ENCODE measurements at places on chromosomes 5 and 9.

- peaks cover 15% of the 10 kb centered on the region for H3K4me1 ChIP-seq
- no peak overlapping the region for H3K27ac ChIP-seq
- no peak for DNase-seq
- H3K36me3 ChIP-seq = no peaks in the 10 kb centered on the region
Measured at GRCh38 chr9:129348890-129349664, 171.0 kb upstream of the IER5L start.

- H3K4me3 ChIP-seq = no peak overlapping the region
- no peaks in the 10 kb centered on the region for H3K4me1 ChIP-seq
- no peak for DNase-seq
- no peak overlapping the region for H3K27ac ChIP-seq
Measured at GRCh38 chr5:98433022-98433421, 340.4 kb upstream of the RGMB start.

DNA sequence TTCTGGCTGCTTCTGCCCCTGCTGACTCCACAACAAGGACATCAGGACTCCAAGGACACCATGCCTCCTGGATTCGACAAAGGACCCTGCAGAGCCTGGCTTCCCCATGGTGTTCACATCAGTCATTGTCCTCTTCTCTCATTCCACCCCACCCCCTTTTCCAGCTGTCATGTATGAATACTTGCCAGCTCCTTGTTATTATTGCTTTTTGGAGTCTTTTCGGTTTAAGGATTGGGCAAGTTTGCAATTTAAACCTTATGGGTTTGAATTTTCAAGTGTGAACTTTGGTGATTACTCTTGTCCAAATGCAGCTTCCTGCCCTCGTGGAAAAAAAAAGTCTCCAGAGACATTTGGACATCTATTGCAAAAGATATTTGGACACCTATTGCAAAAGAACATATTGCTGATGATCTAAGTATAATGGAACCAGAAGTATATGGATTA lies 14.2 kb upstream of the LVRN start:
- no peak overlapping the region for H3K4me3 ChIP-seq
- H3K36me3 ChIP-seq = no peaks in the 10 kb centered on the region
- no peaks in the 10 kb centered on the region for H3K27me3 ChIP-seq

DNA sequence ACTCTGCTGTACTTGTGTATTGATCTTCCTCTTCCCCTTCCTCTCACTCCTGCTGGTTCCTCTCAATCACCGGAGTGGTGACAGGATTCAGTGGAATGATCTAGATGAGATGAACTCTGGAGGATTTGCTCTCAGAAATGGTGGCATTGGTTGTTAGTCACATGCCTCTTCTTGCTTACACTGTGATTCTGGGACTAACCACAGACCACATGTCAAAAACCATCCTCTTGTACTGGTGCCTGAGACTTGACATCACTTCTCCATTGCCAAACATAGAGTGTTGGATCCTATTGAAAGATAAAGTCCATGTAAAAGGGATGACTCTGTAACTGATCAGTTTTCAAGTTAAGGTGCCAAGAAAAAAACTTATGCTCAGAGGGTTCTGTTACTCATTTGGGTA lies 506.5 kb downstream of the DMAC1 start:
- DNase-seq = no peak
- no peaks in the 10 kb centered on the region for H3K4me1 ChIP-seq
- no peaks in the 10 kb centered on the region for H3K27me3 ChIP-seq
- H3K27ac ChIP-seq = no peak overlapping the region

GRCh38 chr5:10471677-10472076 lies 30.0 kb downstream of the ROPN1L start:
- H3K27me3 ChIP-seq = no peaks in the 10 kb centered on the region
- H3K27ac ChIP-seq = no peak overlapping the region
- H3K4me3 ChIP-seq = no peak overlapping the region
- no peaks in the 10 kb centered on the region for H3K36me3 ChIP-seq
- H3K4me1 ChIP-seq = no peaks in the 10 kb centered on the region
- DNase-seq = no peak

- H3K27me3 ChIP-seq = no peaks in the 10 kb centered on the region
- H3K36me3 ChIP-seq = no peaks in the 10 kb centered on the region
- no peak for DNase-seq
- no peaks in the 10 kb centered on the region for H3K4me1 ChIP-seq
- no peak overlapping the region for H3K4me3 ChIP-seq
- no peak overlapping the region for H3K27ac ChIP-seq
Measured at GRCh38 chr5:18420711-18421110, 786.5 kb downstream of the TAF11L14 start.

DNA sequence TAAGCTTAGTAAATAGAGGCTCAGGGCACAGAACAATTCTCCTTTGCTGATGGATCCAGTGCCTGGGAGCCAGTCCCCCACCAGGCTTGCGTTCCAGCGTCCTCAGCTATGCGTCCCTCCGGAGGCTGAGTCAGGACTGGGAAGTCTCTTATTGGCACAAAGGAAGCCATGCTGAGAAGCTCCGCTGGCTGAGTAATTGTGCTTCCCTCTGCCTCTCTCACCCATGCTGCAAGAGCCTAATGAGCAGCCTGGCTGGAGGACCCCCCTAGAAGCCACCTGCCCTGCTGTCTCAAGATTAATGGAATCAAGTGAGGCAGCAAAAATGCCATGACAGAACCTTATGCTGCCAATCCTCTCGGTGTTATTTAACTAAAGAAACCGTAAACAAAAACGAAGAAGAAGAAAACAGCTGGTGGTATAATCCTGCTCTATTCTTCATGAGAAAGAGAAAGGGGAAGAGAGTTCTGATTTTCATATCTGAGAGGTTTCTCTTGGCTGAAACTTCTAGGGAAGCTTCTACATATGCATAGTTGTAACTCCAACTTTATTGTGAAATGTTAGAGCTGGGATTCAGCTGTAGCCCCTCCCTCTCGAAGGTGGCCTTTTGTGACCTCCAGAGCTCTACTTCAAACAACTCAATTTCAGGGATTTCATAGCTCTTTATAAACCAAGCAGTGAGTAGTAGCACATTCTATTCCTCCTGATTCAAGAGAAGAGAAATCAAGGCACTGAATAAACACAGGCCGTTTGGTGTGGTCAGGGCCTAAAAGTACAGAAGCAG lies 185.4 kb upstream of the SEMA6A start:
- H3K27me3 ChIP-seq = no peaks in the 10 kb centered on the region
- H3K4me1 ChIP-seq = no peaks in the 10 kb centered on the region
- H3K36me3 ChIP-seq = no peaks in the 10 kb centered on the region

DNA sequence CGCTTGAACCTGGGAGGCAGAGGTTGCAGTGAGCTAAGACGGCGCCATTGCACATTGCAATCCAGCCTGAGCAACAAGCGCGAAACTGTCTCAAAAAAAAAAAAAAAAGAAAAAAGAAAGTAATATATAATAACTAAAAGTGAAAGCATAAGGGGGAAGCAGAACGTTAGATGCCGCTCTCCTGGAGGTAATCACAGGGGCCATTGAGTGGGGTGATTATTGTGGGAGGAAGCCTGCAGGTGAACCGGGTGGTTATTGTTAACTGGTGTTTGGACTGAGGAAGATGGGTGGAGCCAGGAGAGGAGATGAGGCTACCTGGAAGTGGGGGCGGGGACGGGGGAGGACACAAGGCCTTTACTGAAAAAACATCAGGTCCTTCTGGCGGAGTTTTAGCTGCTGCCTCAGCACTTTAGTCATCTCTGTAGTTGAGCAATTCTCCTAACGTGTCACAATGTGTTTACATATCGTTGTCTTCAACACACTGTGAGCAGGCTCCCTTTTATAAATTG lies 5.3 kb upstream of the TJP2 start:
- DNase-seq = no peak
- no peak overlapping the region for H3K4me3 ChIP-seq
- no peaks in the 10 kb centered on the region for H3K27me3 ChIP-seq
- no peaks in the 10 kb centered on the region for H3K4me1 ChIP-seq
- H3K27ac ChIP-seq = no peak overlapping the region

GRCh38 chr5:55923865-55924500 lies 70.8 kb downstream of the IL6ST start:
- no peak overlapping the region for H3K27ac ChIP-seq
- no peak overlapping the region for H3K4me3 ChIP-seq
- H3K27me3 ChIP-seq = no peaks in the 10 kb centered on the region
- H3K36me3 ChIP-seq = no peaks in the 10 kb centered on the region
- DNase-seq = no peak
- no peaks in the 10 kb centered on the region for H3K4me1 ChIP-seq

DNA sequence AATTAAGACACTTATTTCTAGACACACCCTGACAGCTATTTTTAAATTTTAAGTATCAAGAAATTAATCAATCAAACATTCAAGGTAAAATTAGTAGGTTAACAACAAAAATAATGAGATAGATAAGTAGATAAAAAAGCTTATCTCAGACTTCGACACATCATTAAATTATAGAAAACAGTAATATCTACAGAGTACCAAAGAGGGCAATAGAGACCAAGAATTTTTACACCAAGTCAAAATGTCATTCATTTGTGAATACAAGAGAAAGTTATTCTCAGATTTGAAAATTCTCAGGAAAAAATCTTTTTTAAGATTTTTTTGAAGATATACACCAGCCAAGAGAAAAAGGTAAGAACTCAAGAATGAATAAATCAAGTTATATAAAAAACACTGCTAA lies 445.6 kb downstream of the ACTL7B start:
- no peak for DNase-seq
- no peaks in the 10 kb centered on the region for H3K36me3 ChIP-seq
- no peak overlapping the region for H3K27ac ChIP-seq
- no peaks in the 10 kb centered on the region for H3K27me3 ChIP-seq

DNA sequence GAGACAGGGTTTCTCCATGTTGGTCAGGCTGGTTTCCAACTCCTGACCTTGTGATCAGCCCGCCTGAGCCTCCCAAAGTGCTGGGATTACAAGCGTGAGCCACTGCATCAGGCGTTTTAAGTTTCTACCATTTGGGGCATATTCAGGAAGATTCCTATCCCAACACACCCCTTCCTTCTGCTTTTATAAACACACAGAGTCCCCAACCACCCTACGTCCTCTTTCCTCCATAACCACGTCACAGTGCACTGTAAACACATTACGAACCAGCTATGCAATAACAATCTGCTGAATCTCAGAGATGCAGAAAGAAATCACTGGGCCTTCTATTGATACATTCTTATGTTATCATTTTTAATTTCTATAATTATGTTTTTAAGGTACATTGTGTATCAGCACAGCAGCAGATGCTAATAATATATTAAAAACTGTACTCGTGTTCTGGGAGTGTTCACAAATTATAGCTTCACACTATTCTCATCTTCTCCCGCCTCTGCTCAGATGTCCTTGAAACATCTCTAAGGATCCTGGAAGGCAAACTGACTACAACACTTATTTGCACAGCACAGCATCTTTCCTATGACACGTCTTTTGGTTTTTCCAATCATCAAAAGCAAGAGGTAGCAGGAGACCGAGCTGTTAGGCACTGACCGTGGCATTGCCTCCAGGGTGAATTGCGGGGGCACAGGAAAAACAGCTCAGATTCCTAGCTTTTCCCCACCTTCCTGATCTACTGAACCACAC lies 60.2 kb downstream of the KCNIP1 start:
- peaks cover 9% of the 10 kb centered on the region for H3K4me1 ChIP-seq
- no peaks in the 10 kb centered on the region for H3K36me3 ChIP-seq
- DNase-seq = no peak
- no peak overlapping the region for H3K4me3 ChIP-seq

- peak; percentile 67 for DNase-seq
- peaks cover 22% of the 10 kb centered on the region for H3K4me1 ChIP-seq
- no peaks in the 10 kb centered on the region for H3K36me3 ChIP-seq
Measured at GRCh38 chr9:133258061-133259015, 16.7 kb downstream of the ABO start.

GRCh38 chr5:117131048-117131679 lies 556.5 kb upstream of the SEMA6A start:
- no peaks in the 10 kb centered on the region for H3K36me3 ChIP-seq
- H3K4me3 ChIP-seq = no peak overlapping the region
- H3K27ac ChIP-seq = no peak overlapping the region
- no peaks in the 10 kb centered on the region for H3K27me3 ChIP-seq
- no peaks in the 10 kb centered on the region for H3K4me1 ChIP-seq

DNA sequence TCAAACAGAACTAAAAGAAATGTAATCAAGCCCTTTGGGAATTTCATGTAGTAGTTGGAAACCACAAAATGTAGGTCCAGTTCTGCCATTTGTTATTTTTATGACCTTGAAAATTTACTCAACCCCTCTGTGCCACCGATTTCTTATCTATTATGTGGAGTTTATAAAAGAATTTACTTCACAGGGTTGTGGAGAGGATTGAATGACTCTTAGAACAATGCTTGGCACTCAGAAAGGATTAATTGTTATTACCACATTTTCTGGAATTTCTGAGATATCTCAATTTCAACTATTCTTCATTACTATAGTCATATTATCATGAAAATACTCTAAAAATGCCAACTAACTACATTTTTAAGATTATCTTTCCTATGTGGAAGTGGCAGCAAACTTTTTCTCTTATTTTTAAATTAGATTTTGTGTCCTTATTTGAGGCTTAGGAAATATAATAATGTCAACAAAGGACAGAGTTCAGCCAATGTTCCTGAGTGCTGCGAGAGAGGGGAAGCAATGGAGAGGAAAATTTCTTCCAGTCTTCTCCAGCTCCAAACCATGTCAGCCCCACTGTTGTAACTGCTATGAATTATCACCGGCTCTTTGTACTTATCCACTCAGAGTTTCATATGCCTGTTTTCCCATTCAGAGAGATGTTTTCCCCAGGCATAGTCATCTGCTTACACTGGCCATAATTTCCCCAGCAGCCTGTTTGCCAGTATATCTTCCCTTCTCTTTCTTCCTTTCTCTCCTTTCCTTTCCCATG lies 525.6 kb downstream of the SPATA31D1 start:
- no peaks in the 10 kb centered on the region for H3K27me3 ChIP-seq
- no peak for DNase-seq
- no peak overlapping the region for H3K4me3 ChIP-seq
- H3K27ac ChIP-seq = no peak overlapping the region

DNA sequence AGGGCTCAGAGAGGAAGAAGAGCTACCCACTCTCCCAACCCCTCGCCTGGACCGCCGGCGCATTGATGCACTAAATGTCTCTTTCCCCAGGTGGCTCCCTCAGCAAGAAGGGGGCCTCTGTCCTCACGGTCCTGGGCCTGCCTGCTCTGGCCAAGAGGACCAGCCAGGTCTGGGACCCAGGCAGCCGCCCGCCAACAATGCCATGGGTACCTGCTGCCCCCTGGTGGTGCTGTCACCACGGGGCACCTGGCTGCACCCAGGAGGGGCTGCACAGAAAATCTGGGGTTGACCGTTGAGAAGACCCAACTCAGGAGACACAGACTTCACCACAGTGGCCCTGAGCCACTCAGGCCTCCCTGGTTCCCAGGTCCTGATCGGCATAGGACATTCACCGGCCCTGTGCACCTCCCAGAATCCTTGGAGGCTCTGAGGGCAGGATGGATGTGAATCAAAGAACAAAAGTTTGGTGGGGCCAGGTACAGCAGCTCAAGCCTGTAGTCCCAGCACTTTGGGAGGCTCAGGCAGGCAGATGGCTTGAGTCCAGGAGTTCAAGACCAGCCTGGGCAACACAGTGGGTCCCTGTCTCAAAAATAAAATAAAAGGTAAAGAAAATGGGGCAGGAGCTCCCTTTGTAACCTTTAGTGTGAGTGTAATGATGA lies 2.4 kb upstream of the VAV2 start:
- peak; percentile 78 for DNase-seq
- H3K4me1 ChIP-seq = peaks cover 9% of the 10 kb centered on the region
- no peaks in the 10 kb centered on the region for H3K27me3 ChIP-seq
- H3K27ac ChIP-seq = no peak overlapping the region
- H3K36me3 ChIP-seq = no peaks in the 10 kb centered on the region
- H3K4me3 ChIP-seq = no peak overlapping the region

GRCh38 chr5:139667001-139667729 lies 19.0 kb downstream of the CXXC5 start:
- H3K27ac ChIP-seq = peak overlapping the region; percentile 94
- H3K4me1 ChIP-seq = peaks cover 62% of the 10 kb centered on the region
- DNase-seq = no peak
- no peak overlapping the region for H3K4me3 ChIP-seq

GRCh38 chr5:145056800-145057199 lies 778.3 kb downstream of the PRELID2 start:
- H3K4me1 ChIP-seq = no peaks in the 10 kb centered on the region
- H3K27me3 ChIP-seq = no peaks in the 10 kb centered on the region
- no peak overlapping the region for H3K4me3 ChIP-seq
- H3K27ac ChIP-seq = no peak overlapping the region
- DNase-seq = no peak

All from testis (tissue), 5 donors.